Fibroblast of the conjunctiva (primary cell): ENCODE measurements at places on chromosomes 3 and 15.

GRCh38 chr3:65545429-65545828 is 493.3 kb downstream of the MAGI1 start:
- no peak for DNase-seq

GRCh38 chr15:29734917-29735572 is 87.2 kb downstream of the TJP1 start:
- DNase-seq = no peak

- no peak for DNase-seq
Observed at GRCh38 chr3:88032245-88032644, 26.6 kb downstream of the CGGBP1 start.

- no peak for DNase-seq
Observed at GRCh38 chr3:104787306-104787705, 579.4 kb upstream of the ALCAM start.

DNA sequence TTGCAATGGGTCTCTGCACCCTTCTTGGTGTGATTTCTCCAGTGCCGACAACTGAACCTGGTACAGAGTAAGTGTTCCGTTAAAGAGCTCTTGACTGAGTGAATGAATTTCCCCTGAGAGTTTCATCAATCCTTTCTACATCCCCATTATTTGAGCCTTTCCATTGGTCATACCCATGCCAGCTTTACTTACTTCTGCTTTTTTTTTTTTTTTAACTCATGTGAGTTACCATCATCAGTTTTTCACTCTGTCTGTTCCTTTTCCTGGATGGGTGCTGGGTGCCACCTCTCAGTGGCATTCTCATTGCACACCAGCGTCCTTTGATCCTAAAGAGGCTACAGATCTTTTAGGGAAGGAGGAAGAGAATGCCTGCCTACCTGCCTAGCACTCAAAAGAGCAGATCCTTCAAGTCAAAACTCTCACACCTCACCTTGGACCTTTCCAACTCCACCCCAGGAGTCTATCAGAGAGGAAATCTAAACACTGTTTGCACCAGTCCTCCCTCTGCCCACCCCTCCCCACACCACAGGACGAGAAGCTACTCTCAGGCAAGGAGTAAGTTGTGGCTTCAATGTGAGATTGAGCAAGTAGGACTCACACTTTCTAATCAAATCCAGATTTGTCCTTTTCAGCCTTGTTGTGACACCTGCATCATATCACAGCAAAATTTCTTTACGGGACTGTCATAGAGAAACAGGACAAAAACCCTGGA is 13.1 kb upstream of the USP3 start:
- DNase-seq = no peak

GRCh38 chr3:44065311-44066094 is 176.2 kb upstream of the TOPAZ1 start:
- DNase-seq = peak; percentile 35
